Lung microvascular endothelial cell (primary cell): ENCODE measurements at places on chromosomes 2 and 18.

DNA sequence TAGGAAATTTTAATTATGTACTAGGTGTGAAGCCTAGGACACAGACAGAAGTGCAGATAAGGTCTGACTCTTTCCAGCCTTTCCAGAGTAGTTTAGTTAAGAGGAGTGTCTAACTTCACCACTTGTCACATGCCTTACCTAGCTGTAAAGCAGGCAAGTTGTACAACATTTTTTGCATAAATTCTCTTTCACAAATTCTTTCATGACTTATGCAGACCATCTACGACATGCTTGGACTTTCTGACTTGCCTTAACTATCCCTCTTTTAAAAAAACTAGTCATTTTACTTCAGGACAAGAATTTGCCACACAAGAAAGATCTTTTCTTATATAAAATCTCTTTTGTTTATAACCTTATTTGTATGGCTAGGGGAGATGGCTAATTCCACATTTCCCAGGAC, 1273.6 kb upstream of the SLC39A10 start:
- no peak for DNase-seq

DNA sequence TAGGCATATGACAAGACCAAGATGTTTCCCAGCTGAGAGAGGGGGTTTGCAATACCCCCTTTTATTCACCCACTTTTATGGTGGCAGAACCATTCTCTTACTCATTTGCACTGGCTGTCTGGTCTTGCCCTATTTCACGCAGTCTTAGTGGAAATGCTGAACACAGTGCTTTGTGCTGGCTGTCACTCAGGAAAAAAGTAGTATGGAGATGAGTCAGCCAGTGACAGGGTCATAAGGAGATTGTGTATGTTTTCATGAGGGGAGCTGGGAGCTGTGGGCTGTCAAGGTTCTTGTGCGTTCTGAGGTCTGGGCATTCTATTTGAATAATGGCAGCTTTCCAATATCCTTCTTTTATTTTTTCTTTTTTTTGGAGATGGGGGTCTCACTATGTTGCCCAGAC, 10.9 kb upstream of the CNRIP1 start:
- DNase-seq, result peak; percentile 39

GRCh38 chr2:176647325-176648165, 378.3 kb downstream of the MTX2 start:
- no peak for DNase-seq

- DNase-seq, result no peak
Measured at GRCh38 chr2:65361623-65362022, 70.8 kb downstream of the SPRED2 start.

DNA sequence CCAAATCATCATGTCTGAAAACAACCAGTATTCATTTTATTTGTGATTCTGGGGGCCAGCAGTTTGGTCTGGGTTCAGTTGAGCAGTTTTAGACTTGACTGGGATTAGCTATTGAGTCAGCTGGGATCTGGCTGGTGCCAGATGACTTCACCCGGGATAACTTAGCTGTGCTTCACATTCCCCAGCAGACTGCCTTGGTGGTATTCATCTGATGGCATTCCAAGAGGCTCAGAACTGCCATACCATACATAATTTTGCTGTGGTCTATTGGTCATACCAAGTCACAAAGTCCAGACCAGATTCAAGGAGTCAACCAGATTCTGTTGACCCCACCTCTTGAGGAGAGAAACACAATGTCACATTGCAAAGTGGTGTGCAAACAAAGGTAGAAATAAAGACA, 7.8 kb upstream of the FSHR start:
- no peak for DNase-seq

DNA sequence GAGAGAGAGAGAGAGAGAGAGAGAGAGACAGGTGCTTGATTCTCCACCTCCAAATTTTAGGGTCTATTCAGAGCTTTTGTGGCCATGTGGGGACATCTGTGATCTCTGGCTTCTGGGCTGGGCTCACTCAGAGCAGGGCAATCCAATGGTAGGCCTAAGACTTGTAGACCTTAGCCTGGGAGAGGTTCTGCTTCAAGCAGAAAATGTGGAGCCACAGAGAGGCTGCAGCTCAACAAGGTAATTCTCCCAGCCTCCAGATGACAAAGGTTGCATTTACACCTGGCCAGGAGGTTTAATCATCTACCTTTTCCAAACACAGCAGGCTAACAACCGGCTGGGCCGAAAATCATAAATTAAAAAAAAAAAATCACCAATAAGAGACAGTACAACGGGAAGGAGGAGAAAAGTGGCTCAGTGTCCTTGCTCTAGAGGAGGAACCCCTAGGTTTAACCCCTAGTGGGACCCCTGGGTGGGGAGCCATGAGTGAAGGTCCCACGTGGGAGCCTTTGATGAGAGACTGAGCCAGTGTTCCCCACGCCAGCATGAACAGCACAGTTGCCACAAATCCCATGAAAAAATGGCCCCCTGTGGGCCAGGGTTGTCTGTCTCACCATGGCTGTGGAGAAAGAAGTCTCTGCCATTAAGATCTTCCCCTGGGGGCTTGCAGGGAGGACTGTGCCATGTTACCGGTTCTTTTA, 124.0 kb upstream of the GATA6 start:
- DNase-seq, result no peak

- no peak for DNase-seq
Measured at GRCh38 chr18:59233017-59233410, 13.1 kb downstream of the GRP start.

- no peak for DNase-seq
Measured at GRCh38 chr2:113709022-113709421, 47.4 kb downstream of the SLC35F5 start.

DNA sequence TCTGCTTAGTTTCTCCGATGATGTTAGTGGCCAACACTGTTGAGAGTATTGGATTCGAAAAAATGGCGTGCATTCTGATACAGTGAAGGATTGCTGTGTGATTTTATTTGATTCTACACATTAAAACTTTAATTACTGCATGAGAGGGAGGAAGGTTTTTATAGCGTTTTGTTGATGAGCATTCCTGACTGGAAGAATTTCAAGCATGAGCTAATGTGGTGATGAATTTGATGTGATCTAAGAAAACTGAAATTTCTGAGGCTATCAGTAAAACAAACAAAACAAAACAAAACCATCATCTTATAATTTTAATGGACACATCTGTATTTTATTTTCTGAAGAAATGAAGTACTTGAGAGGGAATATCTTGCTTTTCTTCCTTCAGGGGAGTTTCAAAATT, 59.6 kb downstream of the ITGB6 start:
- no peak for DNase-seq

DNA sequence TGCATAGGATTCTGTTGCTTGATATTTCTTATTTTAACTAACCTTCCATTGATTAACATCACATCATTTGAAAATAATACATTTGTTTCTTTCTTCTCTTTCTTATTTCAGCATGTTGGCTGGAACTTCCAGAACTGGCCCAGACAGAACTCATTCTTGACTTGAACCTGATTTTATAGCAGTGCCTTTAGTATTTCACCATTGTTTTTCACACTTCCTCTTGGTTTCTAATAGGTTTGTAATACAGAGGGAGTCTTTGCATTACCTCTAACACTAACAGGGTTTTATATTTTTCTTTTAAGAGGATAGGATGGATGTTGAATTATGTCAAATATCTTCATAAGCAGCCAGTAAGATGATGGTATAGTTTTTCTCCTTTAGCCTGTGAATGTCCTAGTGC, 39.2 kb downstream of the SEMA4F start:
- DNase-seq, result no peak

- no peak for DNase-seq
Measured at GRCh38 chr2:60347781-60348180, 205.7 kb downstream of the BCL11A start.

DNA sequence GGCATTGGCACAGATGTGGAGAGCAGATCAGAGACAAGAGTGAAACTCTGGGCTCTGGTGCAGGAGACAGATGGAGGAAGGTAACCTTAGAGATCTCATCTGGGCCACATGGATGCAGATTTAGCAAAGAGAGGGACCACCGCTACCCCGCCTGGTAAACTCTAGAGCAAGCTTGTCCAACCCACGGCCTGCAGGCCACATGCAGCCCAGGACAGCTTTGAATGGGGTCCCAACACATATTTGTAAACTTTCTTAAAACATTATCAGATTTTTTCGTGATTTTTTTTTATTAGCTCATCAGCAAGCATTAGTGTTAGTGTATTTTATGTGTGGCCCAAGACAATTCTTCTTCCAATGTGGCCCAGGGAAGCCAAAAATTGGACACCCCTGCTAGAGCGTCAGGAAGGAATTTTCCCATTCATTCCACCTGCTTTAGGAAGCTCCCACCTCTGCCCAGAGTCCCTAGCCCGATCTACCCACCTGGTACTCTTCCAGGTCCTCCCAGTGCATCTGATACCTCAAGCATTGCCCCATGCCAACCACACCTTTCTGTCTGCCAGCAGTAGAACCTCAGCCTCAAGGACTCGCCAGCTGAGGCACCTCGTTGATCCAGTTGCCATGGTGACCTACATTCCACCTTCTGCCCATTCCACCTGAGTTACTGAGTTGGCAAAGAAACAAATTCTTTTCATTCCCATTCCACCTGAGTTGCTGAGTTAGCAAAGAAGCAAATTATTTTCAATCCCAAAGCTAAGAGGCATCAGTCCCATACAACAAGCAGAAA, at the start of gene CIB4:
TSS of gene CIB4 (minus strand) at position 586 of the 784 bp plus-strand sequence. CDS start at position 534, 52 bp downstream.
- no peak for DNase-seq

DNA sequence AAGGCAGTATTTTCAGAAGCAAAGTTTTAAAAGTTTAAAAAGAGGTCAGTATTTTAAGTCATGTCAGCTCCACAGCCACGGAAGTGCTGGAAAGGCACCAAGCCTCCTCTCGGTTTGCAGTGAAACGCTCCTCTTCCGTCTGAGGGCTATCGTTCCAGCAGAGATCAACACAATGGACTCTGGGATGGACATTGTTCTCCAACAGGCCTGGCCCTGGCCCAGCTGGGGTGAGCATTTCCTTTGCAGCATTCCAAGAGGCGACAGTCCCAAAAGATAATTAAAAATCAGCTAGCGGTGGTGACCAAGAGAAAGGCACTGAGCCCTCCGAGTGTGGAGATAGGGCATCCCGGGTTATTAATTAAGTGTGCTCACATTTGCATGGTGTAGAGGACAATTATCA, 95.9 kb upstream of the LCLAT1 start:
- DNase-seq, result peak; percentile 85

DNA sequence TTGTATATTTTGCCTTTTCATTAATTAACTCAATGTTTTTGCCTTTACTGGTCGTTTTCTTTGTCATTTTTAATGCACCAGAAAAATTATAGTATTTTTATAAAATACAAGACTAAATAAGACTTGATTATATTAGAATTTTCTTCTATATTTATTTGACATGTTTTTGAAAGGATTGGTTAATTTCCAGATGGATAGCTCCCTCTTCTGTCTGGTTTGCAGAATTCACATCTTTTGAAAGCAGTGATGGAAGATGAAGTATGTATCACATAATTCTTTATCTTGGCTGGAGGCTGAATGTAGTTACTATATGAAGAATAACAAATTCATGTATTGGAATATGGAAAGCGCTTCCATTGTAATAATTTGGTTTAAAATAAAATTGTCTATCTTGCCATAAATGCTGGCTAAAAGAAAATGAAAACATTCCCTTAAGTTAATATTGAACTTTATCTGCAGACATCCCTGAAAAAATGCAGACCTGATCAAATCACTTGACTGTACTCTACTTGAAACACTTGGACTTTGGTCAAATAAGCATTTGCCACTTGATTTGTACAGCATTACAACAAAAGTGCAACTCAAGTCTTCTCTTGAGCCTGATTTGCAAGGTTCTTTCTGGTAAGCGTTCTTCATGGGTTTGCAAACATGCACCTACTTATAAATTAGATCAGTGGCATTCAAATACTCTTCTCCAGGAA, 86.3 kb upstream of the EFEMP1 start:
- peak; percentile 85 for DNase-seq
